ENCODE measurements at places on chromosomes 6 and 20. TPM values are rescaled to one million over a fixed set of nuclear protein-coding genes. Genes with fewer than 3 reads are reported as not detected.

DNA sequence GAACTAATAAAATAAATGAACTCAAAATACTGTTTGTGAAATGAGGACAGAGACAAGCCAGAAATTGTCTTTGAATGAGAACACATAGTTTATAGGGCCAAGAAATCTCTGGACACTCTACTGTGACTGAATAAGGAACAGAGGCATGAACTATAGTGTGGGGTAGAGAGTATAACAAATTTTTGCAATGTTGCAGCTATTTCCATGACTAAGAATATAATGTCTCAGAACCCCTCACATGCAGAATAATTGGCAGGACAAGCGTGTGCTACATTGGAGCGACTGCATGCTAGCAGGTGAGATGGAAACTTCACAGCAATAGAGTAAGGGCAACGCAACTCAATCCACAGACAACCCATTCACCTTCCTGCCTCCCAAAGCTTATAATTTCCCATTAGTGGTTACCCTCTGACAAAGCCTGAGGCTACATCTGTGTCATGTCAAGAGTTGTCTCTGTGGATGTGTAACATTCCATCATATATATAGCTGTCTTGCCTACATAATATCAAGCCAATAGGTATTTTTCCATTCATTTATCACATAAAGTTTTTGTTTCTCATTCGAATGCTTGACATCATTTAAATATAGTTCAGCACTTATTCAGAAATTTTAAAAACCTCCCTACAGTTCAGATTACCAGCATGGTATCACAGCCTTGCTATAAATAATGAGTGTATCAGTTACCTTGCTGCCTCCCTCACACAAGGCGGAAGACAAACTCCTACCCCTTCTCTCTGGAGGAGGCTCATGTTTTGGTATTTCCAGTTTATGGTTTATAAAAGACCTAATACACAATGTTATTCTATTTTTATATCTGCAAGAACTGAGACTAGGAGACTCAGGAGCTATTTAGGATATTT is 47.9 kb upstream of the ECHDC1 start:
- no peak for DNase-seq

GRCh38 chr20:35410613-35411012 is 1.2 kb downstream of the UQCC1 start:
- DNase-seq: no peak

TMEM74B gene
- total RNA-seq: not detected

GRCh38 chr20:46970937-46971630 is 76.4 kb downstream of the EYA2 start:
- DNase-seq: no peak

CLVS2 gene
- not detected for total RNA-seq

TRAPPC3L gene
- not detected for total RNA-seq

DNA sequence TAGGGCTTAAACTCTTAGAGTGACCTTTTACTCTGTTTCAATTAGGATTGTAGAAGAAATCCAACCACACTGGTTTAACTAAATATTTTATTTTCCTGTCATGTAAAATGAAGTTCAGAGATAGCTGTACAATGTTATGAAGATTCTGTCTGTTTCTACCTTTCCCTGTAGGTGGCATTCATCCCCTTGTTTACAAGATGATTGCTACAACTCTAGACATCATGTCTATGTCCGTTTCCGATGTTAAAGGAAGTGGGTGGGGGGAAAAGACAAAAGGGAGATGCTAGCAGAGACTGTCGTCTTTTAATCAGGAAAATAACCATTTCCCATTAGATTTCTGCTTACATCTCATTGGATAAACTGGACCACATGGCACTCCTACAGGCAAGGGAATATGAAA is 30.9 kb upstream of the RIMS1 start:
- no peak for DNase-seq

DNA sequence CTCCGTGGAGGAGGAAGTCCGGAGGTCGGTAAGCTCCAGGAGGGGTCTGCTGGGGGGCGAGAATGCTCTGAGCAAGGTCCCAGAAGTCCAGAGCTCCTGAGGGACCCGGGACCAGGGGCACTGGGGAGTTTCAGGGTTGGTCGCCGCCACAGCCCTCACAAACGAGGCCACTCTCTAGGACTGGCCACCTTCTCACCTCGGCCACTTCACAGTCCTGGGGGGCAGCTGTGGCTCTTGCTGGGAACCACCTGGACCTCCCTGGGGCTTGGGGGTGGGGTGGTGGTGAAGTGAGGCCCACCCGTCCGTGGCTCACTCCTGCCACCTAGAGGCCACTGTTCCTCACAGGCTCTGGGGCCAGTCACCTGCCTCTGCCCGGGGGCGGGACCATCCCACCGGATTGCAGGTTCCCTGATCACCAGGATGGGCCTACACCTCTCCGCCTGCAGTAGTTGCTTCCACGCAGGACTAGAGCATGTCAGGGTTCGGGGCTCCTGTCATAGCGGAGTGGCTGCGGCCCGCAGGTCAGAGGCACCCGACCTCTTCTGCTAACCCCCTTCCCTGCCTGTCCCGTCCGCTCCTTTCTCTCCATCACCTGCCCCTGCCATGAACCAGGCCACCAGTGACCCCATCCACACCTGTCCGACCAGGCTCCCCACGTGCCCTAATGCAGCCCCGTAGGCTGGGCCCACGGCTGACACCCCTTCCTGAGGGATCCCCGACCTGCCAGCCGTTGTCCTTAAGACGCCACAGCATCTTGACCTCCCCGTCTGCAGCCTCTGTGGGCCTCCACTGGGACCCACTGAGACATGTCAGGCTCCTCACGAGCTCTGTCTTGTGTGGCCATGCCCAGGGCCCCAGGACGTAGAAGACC is 5.1 kb upstream of the TCEA2 start:
- peak; percentile 90 for DNase-seq

GRCh38 chr6:156697225-156697830 is 79.8 kb upstream of the ARID1B start:
- no peak for DNase-seq

RAMACL gene
- total RNA-seq: 2.5 TPM

GRCh38 chr20:60036746-60037499 is 78.7 kb downstream of the CDH26 start:
- DNase-seq: peak; percentile 72

DNA sequence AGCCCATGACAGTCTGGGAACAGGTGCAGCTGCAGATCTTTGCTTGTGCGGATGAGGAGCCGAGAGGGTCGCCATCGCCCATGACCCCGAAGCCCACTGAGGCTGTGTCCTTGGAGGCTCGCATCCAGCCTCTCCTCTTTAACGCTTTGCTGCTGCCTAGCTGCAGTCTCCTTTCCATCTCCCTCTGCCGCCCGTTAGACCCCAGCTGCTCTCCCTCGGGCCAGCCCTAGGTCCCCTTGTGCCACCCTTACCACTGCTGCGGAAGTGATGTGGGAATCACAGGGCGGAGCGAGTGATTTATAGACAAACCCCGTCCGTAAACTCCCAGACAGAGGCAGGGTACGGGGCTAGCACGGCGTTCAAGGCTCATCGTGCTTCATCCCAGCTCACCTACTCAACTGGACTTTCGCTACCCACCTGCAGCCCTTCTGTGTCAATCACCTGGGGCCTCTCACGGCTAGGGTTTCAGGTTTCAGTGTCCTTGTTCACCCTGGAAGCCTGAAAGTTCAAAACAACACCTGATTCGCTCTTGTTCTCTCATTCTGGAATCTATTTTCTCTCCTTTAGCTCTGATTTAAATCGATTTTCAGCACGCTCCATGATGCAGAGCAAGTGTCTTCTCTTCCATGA is 76.1 kb downstream of the PAX1 start:
- no peak for DNase-seq

DNA sequence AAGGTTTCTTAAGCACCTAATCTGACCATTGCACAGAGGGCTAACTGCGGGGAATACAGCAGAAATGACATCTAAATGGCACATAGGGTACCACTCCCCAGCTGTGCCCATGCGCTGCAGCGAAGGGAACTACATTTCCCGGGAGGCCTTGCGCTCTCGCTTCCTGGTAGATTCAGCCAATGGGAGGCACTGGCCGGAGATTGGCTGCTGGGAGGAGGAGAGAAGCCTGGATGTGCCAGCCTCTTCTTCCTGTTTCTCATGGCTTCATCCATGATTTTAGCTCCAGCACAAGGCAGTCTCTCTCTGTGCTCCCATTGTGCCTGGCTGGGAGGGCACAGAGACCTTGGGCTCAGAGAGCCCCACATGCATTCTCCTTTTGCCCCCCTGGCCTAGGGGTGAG is 101.7 kb upstream of the FOXA2 start:
- DNase-seq: no peak

SPAG4 gene
- total RNA-seq: 1.8 TPM

DNA sequence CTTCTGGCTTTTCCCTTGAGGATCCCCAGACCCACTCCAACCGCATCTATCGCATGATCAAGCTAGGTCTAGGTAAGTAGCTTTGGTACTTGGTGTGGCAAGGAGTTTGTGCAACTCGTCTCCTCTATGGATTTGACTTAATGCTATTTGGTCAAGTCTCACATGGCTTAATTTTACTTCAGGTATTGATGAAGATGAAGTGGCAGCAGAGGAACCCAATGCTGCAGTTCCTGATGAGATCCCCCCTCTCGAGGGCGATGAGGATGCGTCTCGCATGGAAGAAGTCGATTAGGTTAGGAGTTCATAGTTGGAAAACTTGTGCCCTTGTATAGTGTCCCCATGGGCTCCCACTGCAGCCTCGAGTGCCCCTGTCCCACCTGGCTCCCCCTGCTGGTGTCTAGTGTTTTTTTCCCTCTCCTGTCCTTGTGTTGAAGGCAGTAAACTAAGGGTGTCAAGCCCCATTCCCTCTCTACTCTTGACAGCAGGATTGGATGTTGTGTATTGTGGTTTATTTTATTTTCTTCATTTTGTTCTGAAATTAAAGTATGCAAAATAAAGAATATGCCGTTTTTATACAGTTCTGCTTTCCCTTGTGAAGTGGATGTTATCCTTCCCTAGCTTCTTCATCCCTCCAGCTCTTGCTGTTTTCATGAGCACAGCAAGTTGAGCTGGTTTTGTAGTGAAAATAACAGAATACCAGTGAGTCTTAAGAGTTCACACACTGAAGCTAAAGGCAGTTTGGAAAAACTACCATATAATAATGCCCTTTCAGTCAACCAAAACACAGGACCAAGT is 3.8 kb downstream of the SLC35B2 start:
- DNase-seq: no peak

- no peak for DNase-seq
Observed at GRCh38 chr6:34390531-34391472, 1.7 kb downstream of the NUDT3 start.

GRCh38 chr6:35788423-35788982 is 7.7 kb downstream of the CLPSL1 start:
- DNase-seq: no peak

MUC22 gene
- total RNA-seq: not detected

- no peak for DNase-seq
Observed at GRCh38 chr6:143902827-143903226, 38.6 kb downstream of the ZC2HC1B start.

TGM3 gene
- not detected for total RNA-seq

- DNase-seq: no peak
Observed at GRCh38 chr6:65760285-65760684, 53.3 kb upstream of the EYS start.

GRCh38 chr20:2108987-2109386 is 7.4 kb downstream of the STK35 start:
- no peak for DNase-seq

DNA sequence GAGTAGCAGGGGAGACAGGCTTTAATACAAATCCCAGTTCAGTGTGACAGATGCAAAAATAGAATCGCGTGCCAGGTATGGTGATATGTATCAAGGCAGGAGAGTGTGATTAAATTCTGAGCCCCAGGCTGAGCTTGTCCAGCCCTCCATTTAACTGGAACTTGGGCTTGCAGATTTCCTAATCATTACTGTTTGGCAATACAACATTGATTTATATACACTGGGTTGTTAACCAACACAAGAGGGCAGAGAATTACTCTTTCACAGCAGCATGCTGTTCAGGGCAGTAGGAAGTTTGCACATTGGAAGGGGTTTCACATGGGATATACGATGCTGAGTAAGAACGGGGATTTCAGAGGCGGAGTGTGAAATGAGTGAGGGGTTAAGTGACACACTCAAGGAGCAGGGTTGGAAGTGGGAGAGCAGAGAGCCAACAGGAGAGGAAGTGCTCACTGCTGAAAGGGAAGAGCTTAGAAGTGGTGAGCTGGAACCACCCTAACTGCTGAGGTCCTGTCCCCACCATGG is 70.8 kb upstream of the ATXN1 start:
- DNase-seq: no peak

FAM217A gene
- not detected for total RNA-seq

DNA sequence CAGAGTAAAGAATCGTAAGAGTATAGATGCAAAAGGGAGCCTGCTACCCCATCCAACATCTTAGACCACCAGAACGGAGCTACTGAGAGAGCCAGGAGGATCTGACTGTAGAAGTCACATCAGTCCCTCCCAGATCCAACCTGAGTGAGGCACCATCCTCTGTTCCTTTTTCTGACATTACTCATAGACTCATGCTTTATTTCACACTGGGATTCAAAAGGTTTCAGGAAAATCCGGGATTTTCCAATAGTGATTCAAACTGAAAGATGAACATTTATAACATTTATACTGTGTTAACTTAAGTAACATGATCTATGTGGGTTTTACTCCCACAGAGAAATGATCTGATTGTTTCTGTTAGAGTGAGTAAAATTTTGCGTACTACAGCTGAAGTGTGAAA is 868.6 kb upstream of the GJE1 start:
- DNase-seq: no peak

DNA sequence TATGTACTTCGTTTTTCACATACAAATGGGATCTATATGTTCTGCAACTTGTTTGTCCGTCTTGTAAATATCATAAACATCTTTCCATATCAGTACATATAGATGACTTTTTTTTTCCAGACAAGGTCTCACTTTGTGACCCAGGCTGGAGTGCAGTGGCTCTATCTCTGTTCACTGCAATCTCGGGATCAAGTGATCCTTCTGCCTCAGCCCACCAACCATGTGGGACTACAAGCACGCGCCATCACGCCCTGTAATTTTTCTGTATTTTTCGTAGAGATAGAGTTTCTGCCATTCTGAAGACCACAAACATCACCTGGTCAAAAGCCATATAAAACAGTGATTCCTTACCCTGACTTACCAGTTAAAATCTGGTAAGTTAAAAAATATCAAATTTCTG is 37.7 kb upstream of the SYNCRIP start:
- DNase-seq: no peak

All from osteocyte (in vitro differentiated cells).